Stimulated activated CD4-positive, alpha-beta T cell treated with anti-CD3 and anti-CD28 coated beads, Interleukin-4, amount 100 ng/mL, for 4 hours (primary cell): ENCODE measurements at places on chromosomes 11 and 22.

GRCh38 chr22:19061471-19062138, 60.6 kb downstream of the DGCR2 start:
- DNase-seq = no peak

GRCh38 chr22:36541831-36542411, 13.0 kb upstream of the EIF3D start:
- peak; percentile 41 for DNase-seq

DNA sequence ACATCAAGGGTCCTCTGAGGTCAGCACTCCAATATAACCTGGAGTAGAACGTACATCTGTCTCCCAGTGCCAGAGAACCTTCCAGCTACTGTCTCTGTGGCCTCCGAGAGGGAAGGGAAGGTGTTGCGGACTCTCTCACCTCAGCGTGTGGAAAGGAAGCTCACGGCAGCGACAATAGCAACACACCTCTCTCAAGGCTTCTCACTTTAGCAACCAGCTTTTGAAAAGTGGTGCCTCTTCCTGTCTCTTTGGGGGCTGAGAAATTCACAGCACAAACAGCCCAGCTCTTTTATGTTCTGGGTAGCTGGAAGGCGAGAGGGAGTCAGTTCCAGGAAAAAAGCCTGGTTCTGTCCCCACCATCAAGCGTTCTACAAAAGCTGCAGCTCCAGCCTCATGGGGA, 156.9 kb upstream of the TBCEL start:
- no peak for DNase-seq

DNA sequence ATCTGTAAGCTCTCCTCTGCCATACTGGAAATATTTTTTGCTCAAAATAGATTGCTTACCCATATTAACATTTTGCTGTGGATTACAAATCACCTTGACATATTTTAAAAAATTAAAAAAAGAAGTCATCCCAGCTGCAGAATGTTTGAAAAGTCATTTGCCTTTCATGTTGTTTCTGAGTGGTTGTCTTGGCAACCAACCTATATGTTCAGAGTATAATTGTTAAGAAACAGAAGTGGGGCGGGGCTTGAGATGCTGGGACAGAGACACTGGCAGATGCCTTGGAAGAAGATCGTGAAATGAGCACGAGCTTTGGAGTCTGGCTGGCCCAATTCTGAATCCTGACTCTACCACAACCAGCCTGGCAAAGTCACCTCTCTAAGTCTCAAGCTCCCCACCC, 348.2 kb downstream of the LARGE1 start:
- no peak for DNase-seq

DNA sequence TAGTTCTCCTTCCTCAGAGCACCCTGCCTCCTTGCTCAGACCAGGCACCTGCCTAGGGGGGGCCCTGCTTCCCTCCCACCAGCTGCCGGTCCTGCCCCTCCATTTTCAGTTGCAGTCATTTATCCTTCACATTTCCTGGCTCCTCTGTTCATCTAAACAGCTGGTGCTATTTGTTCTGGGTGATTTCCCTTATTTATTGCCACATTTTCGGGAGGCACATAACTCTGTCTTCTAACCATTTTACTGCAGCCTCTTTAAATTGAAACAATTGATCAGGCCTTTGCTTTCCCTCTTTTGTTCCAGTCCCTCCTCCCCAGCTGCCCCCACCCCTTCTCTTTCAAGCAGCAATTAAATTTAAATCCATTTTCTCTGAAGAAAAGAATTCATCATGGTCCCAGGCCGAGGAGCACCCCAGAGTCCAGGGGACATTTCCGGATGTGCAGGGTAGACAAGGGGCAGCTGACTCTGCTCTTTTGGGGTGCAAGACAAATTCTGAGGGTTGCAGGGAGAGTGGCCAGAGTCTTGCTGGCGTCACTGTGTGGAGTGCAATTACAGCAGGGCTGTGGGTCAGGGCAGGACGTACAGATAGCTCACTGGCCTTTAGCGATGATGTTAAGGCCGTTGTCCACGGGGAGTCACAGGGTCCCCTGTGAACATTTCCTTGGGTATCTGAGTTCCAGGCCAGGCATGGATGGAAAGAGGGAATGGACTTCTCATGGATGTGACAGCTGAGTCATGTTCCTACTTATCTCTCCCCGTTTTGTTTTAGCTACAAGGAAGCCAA, 476.4 kb downstream of the TBC1D22A start:
- DNase-seq = no peak

DNA sequence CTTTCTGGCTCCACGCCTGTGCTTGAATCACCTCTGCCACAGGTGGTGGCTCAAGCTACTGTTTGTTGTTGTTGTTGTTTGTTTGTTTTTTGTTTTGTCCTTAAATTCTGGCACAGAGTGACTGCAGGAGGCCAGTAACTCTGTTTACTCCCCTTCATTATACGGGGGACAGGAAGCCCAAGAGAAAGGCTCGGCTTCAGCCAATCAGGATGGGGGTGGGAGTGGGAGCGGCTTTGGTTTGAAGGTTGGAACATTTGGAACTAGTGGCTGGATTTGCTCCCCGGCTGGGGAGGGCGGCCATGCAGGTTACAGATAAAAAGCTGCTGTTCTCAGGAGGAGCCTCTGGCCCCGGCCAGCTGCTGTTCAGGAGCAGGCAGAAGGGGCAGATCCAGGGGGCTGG, 19.7 kb upstream of the CABP2 start:
- DNase-seq = no peak

GRCh38 chr11:74248469-74248868, 63.0 kb downstream of the P4HA3 start:
- no peak for DNase-seq

- DNase-seq = no peak
Measured at GRCh38 chr22:44225091-44225689, 44.5 kb downstream of the PARVG start.

GRCh38 chr11:64801561-64802369, 1.2 kb downstream of the MAP4K2 start:
- DNase-seq = no peak

- no peak for DNase-seq
Measured at GRCh38 chr22:19802894-19803735, 42.5 kb downstream of the TBX1 start.

DNA sequence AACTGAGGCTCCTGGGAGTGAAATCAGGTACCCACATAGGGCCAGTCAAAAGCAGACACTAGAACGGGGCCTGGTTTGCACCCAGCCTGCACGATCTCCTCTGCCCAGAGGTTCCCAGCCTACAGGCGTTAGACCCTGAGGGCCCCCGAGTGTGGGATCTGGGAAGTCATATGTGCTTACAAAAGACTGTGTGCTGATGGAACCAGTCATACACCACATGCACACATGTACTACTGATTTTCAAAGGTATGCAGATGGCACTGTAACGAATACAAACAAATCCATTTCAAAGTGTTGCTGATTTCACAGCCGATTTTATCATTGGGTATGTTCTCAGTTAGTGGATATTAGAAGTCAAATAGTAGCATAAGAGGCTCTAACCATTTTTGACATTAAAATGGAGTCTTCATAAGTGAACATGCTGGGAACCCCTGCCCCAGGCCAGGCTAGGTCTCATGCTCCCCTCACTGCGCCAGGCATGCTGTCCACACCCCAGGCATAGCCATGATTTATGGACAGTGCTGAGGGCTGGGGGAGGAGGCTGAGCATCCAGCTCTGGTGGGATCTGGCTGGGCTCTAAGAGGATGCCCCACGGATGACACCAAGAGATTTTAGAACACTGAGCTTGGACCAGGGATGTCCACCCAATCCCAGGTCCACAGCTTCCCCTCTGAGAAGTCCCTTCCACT, 38.6 kb upstream of the LRRC32 start:
- DNase-seq = no peak

DNA sequence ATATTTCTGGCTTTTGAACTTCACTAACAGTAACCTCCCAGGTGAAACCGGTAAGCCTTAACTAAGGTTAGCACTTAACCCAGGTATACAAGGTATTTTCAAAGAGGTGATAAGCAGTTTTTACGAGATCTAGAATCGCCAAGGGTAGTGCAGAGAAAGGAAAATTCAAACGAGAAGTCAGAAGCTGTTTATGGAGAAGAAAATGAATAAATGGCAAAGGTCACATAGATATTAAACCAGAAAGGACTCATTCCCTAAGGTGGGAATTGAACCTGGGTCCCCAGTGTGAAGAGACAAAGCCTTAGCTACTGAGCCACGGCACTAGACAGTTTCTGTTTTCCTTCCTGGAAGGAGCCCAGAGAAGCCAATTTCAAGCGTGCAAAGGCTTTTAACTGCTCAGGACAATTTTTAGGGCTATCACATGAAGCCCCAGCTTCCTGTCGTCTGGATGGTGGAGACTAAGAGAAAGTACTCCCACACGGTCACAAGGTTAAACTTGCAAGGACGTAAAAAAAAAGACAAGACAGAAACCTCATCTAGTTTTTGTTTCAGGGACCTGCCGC, 5.7 kb upstream of the C1QTNF6 start:
- DNase-seq = peak; percentile 23

GRCh38 chr11:63999349-64000025, 13.2 kb downstream of the OTUB1 start:
- DNase-seq = peak; percentile 69

- no peak for DNase-seq
Measured at GRCh38 chr11:130114281-130114680, 44.6 kb downstream of the APLP2 start.

- no peak for DNase-seq
Measured at GRCh38 chr11:130625578-130626306, 177.3 kb downstream of the ADAMTS15 start.

DNA sequence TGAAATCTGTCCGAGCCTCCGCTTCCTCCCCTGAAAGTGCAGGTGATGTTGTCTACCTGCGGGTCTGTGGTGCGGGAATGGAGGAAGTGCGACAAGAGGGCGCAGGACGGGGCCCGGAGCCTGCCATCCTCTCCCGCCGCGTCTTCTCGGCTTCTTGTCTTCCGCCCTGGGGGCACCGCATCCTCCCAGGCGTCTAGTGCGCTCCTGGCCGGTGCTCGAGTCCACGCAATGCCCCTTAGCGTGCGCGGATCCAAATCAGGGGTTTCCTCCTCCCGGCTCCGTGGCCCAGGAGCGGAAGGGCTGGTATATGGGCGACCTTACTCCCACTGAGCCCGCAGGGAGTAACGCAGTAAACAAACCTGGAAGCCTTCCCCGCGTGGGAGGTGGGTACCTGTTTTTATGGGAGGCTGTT, 405 bp downstream of the SFI1 start:
- DNase-seq = peak; percentile 39

GRCh38 chr11:19320827-19321226, 80.1 kb upstream of the E2F8 start:
- DNase-seq = no peak

- DNase-seq = no peak
Measured at GRCh38 chr11:75896843-75897419, 81.9 kb downstream of the UVRAG start.
